Anterior cingulate cortex (tissue), 58 donors: ENCODE measurements at places on chromosomes 5 and 9.

DNA sequence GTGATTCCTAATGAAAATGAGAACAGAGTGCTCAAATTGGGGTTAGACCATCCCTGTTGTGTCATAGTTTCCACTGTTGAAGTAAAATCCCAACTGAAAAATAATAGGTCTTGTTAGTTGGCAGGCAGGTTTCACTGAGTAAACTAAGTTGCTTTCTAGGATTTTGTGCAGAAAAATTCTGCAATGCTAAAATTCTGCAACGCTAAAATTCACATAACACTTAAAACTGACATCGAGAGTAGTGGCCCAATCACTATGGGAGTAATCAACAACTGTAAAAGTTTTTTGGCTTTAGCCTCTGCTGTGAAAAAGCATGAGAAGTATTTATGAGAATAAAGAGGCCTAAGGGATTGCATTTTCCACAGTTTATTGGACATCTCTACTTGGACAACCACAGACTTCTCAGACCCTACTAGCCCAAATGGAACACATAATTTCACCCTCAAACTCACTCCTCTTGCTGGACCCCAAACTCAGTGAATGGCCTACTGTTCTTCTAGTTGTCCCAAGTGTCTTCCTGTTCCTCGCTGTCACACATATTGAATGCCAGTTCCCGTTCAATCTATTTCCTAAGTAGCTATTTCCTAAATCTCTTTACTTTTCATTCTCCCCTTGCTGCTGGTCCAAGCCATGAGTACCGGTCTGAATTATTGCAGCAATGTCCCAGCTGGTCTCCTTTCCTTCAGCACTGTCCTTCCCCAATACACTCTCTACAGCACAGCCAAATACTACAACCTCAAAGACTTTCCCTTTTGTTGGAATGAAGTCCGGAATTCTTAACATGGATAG is 355.4 kb downstream of the PDE4D start:
- DNase-seq: no peak

DNA sequence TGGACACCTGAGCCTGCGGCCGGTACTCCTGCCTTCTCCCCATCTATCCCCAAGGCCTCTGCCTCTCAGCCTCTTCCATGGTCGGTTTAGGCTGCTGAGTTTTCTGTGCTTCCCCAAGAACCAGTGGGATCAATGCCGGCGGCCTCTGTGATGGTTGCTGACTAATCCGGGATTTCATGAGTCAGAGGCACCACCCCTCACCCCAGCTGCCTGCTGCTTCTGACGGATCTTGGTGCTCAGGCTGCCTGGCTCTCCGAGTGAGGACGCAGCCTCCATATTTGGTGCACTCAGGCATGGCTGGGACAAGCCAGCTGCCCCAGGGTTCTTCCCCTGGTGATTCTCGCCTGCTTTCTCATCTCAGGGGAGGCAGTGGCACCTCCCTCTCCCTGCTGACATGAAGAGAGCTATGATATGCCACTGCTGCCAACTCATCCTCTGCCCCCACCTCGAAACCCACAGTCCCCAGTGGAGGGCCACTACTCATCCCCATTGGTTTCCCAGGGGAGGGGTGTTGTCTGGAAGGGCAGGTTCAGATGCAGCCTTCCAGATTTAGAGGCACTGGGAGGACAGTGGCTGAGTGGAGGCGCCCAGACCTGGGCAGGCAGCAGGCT is 3.3 kb upstream of the MAN1B1 start:
- peak; percentile 40 for DNase-seq

- DNase-seq: no peak
Observed at GRCh38 chr5:107085572-107085971, 585.2 kb downstream of the EFNA5 start.

DNA sequence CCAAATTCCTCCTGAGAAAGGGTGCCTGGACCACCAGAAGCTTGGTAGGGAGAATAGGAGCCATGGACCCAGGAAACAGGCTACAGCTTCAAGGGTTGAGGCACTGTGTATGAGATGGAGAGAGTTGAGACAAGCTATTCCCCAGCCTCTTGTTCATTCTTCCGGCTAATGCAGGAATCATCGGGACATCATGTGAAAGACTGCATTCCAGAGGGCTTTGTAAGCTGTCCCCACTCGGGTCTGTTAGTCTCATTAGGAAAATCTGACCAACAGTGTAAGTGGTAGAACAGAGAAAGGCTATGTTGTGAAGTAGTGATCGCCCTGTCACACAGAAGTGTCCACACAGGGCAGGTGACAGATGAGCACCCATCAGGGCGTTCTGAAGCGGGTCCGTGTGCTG is 81.4 kb downstream of the GABBR2 start:
- DNase-seq: no peak

- DNase-seq: no peak
Observed at GRCh38 chr5:72268753-72269410, 51.2 kb downstream of the MRPS27 start.
